Common myeloid progenitor, CD34-positive (primary cell): ENCODE measurements at places on chromosomes 1 and 21.
A peak's percentile ranks its signal among the peaks of the same experiment; 100 is the strongest.

DNA sequence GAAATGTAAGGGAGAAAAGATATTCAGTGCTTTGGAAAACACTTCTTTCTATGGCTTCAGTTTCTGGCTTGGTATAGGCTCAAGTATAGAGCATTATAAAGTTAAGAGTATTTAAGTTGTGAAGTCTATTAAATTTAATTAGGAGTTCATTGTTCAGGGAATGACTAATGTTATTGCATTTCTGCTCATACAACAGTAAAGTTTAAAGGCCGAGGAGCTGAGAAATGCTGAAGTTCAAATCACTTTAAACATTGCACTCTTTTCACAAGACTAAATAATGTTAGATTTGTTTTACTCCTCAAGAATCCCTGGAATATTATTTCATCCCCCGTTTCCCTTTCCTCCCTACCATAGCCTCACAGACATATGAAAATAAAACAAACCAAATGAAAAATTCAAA, 30.1 kb downstream of the RGS5 start:
- no peak for DNase-seq

- no peak for DNase-seq
These were observed 39.8 kb downstream of the LHX4 start for GRCh38 chr1:180269645-180270529.

DNA sequence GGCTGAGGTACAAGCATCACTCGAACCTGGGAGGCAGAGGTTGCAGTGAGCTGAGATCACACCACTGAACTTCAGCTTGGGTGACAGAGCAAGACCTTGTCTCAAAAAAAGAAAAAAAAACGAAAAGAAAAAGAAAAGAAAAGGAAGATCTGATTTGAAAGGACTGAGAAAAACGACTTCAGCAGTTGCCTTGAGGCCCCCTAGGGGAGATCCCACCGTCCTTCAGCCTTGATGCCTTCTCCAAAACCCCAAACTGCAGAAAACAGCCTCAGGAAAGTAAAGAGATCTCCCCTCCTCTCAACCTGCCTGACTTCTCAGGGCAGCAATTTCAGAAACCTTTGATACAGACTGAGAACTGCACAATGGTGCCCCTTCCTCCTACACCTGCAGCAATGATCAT, 50.9 kb upstream of the BCAR3 start:
- DNase-seq = no peak

DNA sequence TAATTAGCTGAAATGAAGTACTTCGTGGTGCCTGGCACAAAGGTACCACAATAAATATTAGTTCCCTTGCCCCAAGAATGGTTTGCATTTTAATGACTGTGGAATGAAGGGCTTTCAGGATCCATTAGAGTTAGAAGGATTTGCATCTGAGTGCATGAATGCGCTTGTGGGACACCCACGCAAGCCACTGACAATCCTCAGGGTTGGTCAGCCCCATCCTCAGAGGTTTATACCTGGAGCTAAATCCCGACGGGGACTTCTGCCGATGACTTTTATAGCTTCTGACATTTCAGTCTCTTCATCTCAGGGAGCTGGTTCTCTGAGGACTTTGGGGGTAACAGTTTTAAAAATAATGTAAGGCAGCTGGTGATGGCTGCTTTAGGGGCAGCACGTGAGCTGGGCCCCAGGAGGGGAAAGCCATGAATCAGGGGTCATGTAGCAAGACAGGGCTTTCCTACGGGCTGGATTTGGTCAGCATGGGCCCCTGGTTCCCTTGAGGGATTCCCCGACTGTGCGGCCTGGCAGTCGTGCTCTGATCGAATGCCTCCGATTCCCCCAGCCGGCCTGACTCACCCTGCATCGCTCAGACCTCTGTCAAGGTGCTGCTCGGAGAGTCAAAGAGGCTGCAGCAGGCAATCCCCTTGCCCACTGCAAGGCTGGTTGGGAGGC, 20.8 kb upstream of the IL10 start:
- DNase-seq = no peak

- no peak for DNase-seq
These were observed 67.7 kb downstream of the SELENOF start for GRCh38 chr1:86846164-86846647.

- no peak for DNase-seq
These were observed at the start of gene SIM2 for GRCh38 chr21:36698981-36699545. Gene SIM2, plus strand, starts transcription at chr21:36699115. Its CDS starts 632 bp downstream, at chr21:36699747.

DNA sequence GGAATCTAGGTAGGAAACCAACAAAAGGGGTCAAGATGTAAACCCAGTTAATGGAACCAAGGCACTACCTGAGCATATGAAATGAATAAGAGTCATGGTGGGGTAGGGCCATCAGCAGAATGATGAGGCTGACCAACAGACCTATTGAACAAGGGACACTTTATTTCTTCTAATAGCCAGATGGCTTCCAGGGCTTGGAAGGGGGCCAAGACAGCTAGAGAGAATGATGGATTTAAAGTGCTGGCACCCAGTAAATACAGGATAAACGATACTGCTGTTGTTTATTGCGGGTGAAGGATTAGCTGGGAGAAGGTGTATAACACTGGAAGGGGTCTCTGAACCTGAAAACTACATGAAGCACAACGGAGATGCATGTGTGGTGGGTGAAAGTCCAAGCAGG, 15.6 kb downstream of the DDAH1 start:
- no peak for DNase-seq

GRCh38 chr1:211382714-211383480, 56.3 kb downstream of the TRAF5 start:
- peak; percentile 82 for DNase-seq

- DNase-seq = no peak
These were observed 240.5 kb downstream of the TGFB2 start for GRCh38 chr1:218585511-218586184.

DNA sequence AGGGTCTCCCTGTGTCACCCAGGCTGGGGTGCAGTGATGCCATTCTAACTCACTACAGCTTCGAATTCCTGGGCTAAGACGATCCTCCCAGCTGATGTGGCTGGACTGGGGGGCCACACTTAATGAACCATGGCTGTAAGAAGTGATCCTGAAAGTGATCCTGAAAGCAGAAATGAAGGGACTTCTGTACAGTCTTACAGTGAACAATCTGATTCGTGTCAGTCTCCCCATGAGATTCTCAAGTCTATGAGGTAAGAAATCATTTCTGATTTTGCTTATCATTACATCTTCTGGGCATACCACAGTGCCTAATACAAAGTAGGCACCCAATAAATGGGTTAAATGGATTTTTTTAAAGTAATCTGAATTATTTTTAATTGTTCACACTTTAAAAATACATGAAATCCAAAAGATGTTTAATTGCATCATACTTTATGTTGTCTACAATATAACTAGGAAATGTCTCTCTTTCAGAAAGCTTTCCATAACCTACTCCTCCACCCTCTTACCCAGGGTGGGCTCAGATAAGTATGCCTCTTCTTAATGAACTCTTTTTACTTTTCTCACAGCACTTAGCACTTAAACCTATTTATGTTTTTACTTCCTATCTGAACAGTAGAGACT, 21.5 kb downstream of the TUT4 start:
- no peak for DNase-seq

- no peak for DNase-seq
These were observed 6.2 kb upstream of the PFKL start for GRCh38 chr21:44293551-44294231.

DNA sequence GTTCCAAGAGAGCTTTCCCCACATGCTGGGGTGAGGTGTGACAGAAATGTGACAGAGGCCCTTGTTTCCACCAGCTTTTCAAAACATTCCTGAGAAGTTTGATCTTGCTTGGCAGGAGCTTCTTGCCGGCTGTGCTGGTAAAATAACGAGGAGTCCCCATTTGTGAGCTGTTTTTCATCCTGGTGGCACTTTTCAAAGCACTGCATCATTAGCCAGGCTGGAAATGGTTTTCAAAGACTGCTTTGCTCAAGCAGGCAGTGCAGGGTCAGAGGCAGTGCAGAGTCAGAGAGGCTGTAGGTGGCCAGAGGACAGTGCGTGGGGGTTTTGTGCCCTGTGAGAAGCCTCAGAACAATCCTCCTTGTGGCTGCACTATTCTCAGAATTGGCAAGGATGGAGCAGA, 75.8 kb upstream of the KCNA3 start:
- DNase-seq = no peak

GRCh38 chr1:150730130-150730721, 9.5 kb upstream of the HORMAD1 start:
- no peak for DNase-seq

GRCh38 chr1:93579891-93580290, 101.7 kb downstream of the BCAR3 start:
- DNase-seq = no peak

GRCh38 chr1:229238674-229239415, 32.1 kb upstream of the RAB4A start:
- no peak for DNase-seq

- peak; percentile 19 for DNase-seq
These were observed 407 bp downstream of the WNT4 start for GRCh38 chr1:22142315-22143064.

- peak; percentile 89 for DNase-seq
These were observed 177.7 kb upstream of the EDN2 start for GRCh38 chr1:41662061-41662764.

- no peak for DNase-seq
These were observed 235.3 kb upstream of the DMRTA2 start for GRCh38 chr1:50658459-50659076.
